HEK293T (cell line): ENCODE measurements at places on chromosomes 2 and 18.

- DNase-seq = no peak
Measured at GRCh38 chr2:185502351-185502750, 236.3 kb upstream of the FSIP2 start.

- peak; percentile 54 for DNase-seq
Measured at GRCh38 chr2:20584399-20585358, 66.2 kb downstream of the HS1BP3 start.

- DNase-seq = no peak
Measured at GRCh38 chr18:13461469-13461868, 242.9 kb downstream of the LDLRAD4 start.

DNA sequence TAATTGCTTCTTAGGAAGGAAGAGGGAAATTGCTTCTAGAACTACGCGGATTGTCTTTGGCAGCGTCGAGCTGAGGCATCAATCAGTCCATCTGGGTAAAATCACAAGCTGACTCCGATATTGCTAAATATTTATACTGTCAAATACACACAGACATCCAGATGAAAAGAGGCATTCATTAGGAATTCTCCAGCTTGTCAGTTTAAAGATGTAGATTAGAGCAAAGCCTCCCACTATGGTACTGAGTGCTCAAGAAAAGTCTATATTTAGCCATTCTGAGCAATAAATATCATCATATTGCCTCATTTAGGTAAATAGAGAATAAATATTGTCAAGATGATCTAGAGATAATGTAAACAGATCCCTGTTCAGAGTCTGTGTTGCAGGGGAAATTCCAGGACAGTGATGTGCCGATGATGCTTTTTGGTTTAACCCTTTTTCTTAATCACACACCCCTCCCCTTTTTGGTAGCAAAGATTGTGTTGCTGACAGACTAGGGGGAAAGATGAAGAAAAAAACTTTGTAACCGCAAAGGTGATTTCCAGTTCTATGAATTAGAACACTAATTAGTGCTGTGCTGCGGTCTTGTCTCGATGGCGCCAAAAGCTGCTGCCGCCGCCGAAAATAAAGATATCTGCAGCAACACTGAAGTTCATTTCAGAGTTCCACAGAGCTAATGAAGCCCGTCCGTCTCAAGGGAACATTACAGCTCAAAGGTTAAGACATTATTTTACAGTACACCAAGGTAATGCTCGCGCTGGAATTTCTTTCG lies 171.8 kb downstream of the PTGR3 start:
- DNase-seq = no peak

DNA sequence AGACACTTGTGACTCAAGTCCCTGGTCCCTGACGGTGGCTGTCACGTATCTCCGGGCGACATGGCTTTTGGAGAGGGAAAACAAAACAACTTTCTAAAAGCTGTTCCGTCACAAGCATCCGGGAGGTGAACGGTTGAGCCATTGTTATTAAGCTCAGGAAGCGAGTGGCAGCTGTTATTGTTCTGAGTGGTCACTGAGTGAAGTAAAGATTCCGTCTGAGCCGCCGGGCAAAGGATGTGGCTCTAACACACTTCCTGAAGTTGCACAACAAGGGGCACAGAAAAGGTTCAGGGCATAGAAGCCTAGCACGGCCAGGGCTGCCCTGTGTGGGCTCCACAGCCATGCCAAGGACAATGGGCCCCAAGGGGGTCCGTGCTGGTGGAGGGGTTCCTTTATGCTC lies 24.3 kb downstream of the INPP5D start:
- no peak for DNase-seq

DNA sequence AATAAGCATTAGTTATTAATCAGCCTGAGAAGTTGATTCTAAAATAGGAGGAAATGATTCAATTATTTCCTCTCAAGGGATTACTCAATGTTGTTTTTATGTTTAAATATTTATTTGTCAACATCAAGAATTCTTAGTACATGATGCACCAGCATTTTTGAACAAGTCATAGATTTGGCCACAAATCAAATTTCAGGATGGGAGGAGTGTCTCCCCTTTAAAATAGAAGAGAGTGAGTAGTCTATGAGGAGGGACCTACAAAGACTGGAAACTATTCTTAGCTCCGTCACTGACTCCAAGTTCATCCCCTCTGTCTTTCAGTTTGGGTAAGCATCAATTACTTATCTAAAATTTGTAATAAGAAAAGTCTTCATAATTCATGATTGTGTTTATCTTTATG lies 18.6 kb upstream of the IL18R1 start:
- DNase-seq = no peak

GRCh38 chr2:124915567-124915966 lies 890.5 kb downstream of the CNTNAP5 start:
- DNase-seq = no peak

DNA sequence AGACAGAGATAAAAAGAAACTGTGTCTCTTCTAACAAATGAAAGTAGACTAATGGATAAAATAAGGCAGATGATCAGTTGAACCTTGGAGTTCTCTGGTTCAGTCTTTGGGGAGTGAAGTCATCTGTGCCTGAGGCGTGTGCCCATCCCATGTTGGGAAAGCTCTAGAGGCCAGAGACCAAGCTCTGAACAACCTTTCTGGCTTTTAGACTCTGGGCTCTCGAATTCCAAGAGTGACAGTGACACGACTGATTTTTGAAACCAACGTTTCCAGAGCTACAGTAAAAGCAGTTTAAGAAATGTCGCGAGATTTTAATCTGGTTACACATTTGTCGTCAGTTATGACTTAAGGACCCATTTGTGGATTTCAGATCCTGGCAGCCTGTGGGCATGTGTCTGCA lies 83.7 kb upstream of the APCDD1 start:
- DNase-seq = no peak

DNA sequence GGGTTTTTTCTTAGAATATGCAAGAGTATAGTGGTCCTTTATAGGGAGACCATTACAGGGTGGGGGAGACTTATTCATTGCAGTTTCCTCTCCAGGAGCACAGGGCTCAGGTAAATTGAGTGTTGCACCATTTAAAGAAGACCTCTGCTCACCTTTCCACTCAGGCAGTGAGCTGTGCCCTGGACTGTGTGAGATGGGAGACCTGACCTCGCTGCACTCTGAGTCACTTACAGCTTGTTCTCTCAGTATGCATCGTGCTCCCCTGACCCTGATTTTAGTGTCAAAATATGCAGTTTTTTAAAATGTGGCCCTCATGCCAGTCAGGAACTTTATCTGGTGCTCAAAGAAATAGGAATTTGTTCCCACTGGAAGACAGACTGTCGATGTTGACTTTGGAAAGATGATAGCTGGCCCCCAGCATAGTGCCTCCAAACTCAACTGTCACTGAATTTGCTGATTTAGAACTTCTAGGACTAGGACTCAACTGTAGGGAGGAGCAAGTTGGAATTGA lies 146.7 kb upstream of the EPAS1 start:
- DNase-seq = no peak

DNA sequence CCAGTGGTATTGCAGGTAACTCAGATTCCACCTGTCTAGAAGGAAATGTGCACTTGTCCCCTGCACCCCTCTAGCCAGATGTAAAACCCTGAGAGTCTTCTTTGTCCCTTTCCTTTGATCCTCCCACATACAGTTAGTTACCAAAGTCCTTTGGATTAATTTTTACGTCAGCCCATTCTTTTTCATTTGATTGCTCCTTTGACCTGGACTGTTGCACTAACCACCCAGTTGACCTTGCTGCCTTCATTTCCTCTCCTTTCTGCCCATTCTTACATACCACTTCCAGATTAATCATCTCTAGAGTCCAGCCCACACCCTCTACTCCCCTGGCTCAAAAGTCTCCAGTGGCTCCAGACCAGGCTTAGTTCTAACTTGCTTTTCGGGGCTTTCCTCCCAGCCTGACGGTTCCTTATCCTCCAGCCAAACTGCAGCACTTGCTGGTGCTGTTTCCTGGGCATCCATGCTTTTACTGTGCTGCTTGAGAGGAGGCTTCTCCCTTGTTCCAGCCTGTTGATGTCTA lies 99.3 kb downstream of the SPTBN1 start:
- DNase-seq = no peak

DNA sequence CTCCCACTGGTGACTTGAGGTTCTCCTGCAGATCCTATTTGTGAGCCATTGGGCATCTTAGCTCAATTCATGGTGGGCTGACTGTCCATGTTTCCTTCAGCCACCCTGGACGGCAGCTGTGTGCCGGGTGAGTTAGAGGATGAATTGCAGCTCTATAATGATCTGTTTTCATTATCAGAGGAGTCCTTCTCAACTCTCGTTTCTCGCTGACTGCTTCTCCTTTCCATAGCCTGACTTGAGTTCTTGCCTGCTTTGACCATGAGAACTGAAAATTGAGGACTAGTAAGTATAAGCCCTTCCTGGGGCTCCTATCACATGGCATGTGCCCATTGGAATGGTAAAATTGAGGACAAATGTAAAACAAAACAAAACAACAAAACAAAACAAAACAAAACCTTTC lies 121.8 kb downstream of the CDC42EP3 start:
- DNase-seq = no peak

GRCh38 chr18:56314396-56314795 lies 324.0 kb downstream of the TXNL1 start:
- DNase-seq = no peak

DNA sequence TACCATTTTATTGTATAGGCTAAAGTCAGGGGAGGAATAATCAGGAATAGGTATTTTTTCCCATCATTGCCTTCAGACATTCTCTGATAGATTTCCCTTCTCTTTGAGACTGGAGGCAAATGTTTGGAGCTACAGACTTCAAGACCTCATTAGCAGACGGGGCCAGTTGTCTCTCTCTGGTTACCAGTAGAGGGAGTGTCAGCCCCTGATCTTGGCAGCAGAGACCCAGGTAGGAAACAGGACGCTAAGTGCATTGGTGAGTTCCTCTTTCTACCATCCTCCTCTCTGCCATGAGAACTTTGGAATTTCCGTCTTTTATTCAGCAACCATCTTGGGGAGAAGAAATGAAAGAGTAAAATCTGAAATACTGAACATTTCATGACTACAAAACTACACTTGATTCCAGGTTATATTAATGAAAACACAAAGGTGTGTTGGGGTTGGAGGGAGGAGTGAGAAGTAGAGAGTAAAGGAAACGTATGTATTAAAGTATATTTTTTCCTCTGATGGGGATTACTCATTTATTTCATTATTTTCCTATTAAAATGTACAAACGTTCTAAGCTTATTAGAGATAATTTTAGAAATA lies 186.2 kb upstream of the GCFC2 start:
- DNase-seq = peak; percentile 59

DNA sequence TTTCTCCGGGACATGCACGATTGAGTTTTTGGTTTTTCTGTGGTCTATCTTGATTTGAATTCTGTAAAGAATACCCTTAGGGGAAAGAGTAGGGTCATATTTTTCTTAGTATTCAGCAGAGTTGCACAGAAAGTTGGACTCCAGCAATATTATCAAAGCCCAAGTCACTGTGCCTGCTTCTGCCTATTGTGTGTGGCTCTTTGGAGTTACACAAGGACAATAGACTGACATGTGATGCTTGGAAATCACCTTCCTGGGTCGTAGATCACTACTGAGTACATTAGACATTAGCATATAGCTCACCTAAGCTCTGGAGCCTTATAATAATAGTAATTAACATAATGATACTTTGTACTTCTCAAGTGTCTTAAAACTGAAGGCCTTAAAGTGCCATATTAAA lies 238.8 kb upstream of the FOSL2 start:
- DNase-seq = no peak

GRCh38 chr2:207054521-207054920 lies 111.2 kb downstream of the KLF7 start:
- DNase-seq = no peak

GRCh38 chr2:33131749-33132148 lies 185.0 kb downstream of the LTBP1 start:
- DNase-seq = no peak

DNA sequence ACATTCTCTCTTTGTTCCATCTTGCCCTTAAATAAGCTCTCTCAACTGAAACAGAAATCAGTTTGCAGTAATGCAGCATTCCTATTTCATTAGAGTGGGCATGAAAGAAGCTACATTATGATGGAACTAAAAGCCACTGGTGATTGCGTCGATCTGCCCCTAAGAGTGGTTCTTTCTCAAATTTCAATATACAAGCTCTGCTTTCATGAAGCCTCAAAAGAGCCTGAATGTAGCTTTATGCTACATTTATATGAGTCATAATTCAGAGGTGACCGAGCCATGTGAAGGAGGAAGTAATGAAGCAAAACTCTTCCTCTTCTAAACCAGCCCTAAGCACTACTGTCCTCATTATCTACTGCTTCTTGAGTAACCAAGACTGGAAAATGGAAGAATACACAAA lies 64.8 kb upstream of the CYTIP start:
- DNase-seq = no peak

GRCh38 chr2:56741601-56742102 lies 557.9 kb downstream of the CCDC85A start:
- DNase-seq = no peak

DNA sequence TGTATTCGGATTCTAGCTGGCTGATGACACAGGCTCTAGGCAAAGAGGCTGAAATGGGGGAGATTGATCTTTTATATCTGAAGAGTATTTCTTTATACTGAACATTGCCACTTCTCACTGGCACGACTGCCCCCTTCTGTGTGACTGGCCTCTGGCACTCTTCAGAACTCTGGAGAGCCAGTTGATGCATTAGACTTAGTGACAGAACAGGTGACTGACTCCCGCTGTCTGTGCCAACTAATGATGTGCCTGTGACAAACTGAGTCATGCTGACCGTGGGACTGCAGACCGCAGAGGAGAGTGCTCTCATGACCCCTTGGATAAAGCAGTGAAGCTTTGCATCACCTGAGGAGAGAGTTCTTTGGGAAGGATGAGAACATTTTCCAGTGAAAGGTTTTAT lies 14.4 kb downstream of the MGAT5 start:
- no peak for DNase-seq

- DNase-seq = no peak
Measured at GRCh38 chr2:209823484-209823883, 51.9 kb downstream of the UNC80 start.

DNA sequence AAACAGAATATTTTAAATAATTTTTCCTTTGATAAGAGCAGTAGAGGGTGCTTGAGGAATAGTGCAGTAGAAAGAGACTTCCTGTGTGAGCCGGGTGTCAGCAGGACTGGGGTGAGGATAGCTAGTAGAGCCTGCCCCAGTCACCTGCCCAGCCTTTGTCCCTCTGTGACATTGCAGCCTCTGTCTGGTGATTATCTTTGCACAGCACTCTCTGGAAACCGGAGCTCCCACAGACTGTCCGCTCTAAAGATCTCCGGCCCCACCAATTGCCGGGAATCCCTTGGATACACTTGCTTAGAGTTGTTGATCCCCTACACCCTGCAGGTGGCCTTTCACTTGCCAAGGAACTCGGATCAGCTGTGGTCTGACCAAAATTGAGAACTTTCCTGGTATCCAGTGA lies 1081.3 kb upstream of the TMEFF2 start:
- DNase-seq = no peak

DNA sequence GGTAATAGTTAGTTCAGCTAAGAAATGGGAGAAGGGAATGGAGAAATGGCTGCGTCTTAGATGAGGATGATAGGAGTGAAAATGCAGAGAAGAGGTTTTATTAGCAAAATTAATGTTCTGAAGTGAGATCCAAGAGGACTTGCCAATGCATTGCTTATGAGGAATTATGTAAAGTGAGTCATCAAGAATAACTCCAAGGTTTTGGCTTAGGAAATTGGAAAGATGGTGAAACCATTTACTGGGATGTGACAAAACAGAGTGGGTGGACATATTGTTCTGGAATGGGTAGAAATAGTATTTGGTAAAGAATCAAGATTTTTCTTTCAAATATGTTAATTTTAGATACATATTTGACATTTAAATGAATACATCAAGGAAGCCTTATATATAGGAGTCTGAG lies 306.6 kb upstream of the CYRIA start:
- DNase-seq = no peak

GRCh38 chr18:7950380-7951136 lies 383.4 kb downstream of the PTPRM start:
- no peak for DNase-seq

GRCh38 chr2:108418416-108418815 lies 30.6 kb upstream of the GCC2 start:
- DNase-seq = no peak
